ENCODE measurements at places on chromosomes 16 and 17. TPM values are rescaled to one million over a fixed set of nuclear protein-coding genes. Genes with fewer than 3 reads are reported as not detected.

DNA sequence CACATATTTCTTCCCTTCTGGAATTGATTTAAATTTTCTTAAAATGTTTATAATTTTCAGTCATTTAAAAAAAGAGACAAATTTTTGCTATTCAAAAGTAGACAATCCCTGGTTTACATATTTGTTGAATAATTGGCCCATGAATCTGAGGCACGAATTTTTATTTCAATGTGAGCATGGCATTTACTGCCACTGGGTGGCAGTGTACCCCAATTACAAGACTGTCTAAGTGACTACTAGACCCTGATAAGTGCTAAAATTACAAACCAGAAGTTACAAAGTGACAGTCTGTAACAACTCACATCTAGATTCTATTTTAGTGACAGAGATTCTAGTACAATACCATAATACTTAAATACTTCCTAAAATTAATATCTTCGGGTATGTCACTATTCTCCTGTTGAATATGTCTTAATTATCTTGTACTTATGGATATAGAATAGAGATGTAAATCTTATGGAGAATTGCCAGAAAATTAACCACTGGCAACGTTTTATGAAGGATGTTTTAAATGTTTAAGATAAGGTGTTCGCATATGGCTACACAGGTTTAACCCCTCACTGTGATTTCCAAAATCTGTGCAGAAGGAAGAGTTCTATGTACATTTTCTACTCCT lies 235.8 kb downstream of the MAP2K4 start:
- DNase-seq = no peak

DNA sequence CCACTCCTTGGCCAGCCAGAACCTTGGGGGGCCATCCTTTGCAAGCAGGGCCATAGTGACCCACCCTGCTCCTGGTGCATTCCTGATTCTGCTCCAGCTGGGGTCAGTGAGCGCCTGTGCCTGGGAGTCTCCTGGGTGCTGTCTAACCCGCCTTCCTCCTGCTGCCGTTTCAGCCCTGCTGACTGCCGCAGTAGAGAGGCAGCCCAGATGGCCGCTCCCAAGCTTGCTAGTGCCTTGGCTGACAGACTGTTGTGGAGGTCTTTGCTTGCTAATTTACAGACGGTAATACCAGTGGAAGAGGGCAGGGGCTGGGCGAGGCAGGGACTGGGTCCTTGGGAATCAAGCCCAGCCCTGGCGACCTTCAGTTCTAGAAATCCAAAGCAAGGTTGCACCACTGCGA lies 99.6 kb downstream of the SOCS1 start:
- DNase-seq = no peak

- DNase-seq = peak; percentile 100
Observed at GRCh38 chr17:81393684-81394376, 1.4 kb upstream of the BAHCC1 start.

- no peak for DNase-seq
Observed at GRCh38 chr17:58315281-58315711, 13.3 kb downstream of the TSPOAP1 start.

SLC9A5 gene
- total RNA-seq = 1.2 TPM
